ENCODE measurements at places on chromosomes 1 and 21.
A peak's percentile ranks its signal among the peaks of the same experiment; 100 is the strongest.

GRCh38 chr1:7292714-7293419, 478.2 kb upstream of the VAMP3 start:
- DNase-seq = no peak

GRCh38 chr21:34545079-34545884, 33.3 kb upstream of the KCNE1 start:
- peak; percentile 53 for DNase-seq

GRCh38 chr1:116147972-116148371, 36.8 kb downstream of the MAB21L3 start:
- no peak for DNase-seq

GRCh38 chr1:1596493-1597274, 3.3 kb downstream of the FNDC10 start:
- no peak for DNase-seq

DNA sequence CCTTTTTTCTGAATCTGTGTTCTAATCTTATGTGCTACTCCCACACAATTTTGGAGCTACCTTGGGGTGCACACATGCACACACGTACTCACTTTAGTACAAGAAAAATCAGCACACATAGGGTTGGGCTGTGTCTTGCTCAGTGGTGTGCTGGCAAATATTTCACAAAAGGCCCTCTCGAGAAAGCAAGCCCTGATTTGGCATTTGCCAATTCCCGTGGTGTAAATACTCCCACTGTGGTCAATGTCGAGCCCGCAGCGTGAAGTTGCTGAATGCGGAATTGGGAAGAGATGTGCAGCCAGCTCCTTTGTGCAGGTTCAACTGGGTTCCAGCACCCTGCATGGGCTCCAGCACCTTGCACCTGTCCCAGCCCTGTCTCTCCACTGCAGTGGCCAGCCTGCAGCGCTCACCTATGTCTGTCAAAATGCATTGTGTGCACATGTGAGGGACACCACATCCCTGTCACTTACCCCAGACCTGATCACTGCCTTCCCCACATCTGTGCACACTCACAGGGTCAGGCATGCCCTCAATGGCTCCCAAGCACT, 78.4 kb upstream of the WNT4 start:
- DNase-seq = no peak

DNA sequence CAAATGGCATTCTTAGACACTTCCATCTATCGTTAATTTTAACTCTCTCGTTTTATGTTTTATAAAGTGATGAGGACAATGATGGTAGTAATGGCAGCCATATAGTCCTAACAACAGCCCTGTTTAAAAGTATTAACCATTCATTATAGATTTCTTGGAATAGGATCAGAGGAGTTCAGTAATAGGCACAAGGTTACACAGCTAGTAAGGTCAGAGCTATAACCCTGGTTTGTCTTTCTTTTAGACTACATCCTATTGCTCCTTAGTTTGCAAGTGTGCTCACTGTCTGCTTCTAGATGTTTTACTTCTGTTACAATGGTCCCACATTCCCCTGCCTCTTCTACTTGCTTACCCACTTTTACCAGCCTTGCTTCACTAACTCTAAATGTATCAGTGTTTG, 50.9 kb downstream of the TLCD4 start:
- no peak for DNase-seq

DNA sequence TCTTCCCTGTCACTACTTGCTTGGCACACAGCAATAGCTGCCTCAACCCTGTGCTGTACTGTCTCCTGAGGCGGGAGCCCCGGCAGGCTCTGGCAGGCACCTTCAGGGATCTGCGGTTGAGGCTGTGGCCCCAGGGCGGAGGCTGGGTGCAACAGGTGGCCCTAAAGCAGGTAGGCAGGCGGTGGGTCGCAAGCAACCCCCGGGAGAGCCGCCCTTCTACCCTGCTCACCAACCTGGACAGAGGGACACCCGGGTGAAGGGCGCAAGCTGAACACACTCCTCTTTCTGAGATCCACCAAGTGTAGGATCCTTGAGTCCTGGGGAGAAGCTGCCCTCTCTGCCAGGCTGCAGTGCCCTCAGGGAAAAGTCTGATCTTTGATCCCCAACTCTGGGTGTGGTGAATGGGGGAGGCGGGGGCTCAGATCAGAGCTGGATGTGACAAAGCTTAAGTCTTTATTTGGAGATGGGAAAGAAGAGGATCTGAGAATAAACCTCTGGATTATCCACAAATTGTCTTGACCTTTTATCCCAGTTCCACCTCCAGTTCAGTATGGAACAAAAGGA, 1.2 kb downstream of the RXFP4 start:
- no peak for DNase-seq

DNA sequence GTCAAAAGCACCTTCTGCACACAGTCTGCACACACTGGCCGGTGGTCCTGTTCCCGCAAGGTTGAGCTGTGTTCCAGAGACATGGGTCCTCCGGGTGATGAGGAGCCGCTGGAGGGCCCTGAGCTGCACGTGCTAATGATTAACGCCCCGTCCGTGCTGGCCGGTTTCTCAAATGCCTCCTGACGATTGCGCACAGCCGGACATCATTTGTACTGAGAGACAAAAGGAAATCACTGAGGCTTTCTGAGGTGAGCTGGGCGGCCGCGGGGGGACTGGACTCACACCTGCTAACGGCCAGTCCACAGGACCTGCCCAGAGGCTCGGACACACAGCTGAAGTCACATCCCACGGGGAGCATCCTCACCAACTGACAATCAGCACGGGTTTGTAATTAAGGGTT, 29.2 kb downstream of the POFUT2 start:
- no peak for DNase-seq

GRCh38 chr1:231729544-231729943, 103.0 kb downstream of the DISC1 start:
- DNase-seq = peak; percentile 27

All from stromal cell of bone marrow (primary cell).